Stomach (tissue), 19 donors: ENCODE measurements at places on chromosomes 2 and 18. TPM values are rescaled to one million over a fixed set of nuclear protein-coding genes. Genes with fewer than 3 reads are reported as not detected.

TUBA3E gene
- not detected for total RNA-seq

- DNase-seq, result no peak
Measured at GRCh38 chr2:45812011-45812500, 160.6 kb downstream of the PRKCE start.

DNA sequence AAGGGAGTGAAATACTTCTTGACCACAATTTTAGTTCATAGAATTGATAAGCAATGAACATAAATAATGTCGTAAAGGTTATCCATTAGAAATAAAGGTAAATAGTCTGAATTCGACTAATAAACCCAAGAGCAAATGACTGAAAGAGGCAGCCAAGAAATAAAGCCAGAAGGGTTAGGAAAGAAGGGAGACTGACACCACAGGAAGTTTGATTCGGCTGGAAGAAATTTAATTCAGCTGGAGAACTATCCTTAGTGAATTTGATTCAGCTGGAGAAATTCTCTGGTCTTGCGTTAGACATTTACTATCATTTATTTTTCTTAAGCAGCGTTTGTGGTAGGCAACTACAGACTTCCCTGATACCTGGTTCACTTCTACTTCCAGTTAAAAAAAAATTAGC lies 429.6 kb downstream of the PID1 start:
- DNase-seq, result no peak

GRCh38 chr2:240403396-240404104 lies 31.9 kb upstream of the GPC1 start:
- no peak for DNase-seq

DNA sequence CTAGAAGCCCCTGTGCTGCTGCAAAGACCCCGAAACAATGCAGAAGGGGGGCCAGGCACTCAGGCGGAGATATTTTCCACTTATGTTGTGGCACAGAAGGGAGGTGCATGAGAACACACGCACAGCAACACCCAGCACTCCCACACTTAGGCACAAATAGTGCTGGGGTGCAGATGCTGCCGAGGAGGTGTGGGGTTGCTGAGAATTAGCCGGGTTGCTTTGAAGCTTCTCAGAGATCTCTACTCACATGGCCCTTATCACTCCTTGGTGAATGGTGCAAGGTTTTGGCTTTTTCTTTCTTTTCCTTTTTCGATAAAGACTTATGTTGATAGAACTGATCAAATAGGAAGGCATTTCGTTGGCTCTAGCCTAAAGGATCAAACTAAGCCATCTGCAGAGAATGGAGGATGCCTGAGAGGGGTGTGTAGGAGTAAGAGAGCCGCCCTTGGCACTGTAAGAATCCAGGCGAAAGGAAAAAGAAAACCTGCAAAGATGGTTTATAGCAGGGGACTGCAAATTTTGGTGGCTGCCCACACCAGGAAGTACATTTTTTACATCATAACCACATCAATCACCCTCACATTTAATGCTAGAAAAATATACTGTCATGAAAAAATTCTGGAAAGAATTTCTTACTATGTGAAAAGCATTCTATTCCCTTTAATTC lies 27.9 kb upstream of the FHL2 start:
- no peak for DNase-seq

GRCh38 chr2:39954346-39954745 lies 175.3 kb upstream of the THUMPD2 start:
- DNase-seq, result no peak

SH3BP4 gene
- total RNA-seq, result 41.5 TPM

UGT1A8 gene
- 7.2 TPM for total RNA-seq

DNA sequence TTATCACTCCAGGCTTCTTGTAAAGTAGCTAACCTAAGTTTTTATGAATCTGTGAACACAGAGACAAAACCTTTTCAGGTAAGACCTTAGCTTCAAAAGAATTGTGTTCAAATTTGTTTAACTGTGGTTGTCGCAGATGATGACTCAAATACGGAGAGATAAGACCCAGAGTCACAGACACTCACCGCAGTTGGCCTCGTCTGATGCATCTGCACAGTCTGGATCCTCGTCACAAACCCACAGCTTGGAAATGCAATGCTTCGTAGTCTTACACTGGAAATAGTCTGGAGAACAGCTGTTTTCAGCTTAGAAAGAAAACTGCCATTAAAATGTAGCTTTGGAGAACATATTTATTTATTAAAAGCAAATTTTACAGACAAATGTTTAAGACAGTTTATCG lies 1662.1 kb upstream of the NXPH2 start:
- no peak for DNase-seq

GRCh38 chr2:10003206-10004125 lies 39.9 kb upstream of the KLF11 start:
- no peak for DNase-seq

GBX2 gene
- not detected for total RNA-seq

GRCh38 chr2:86068136-86068588 lies 37.5 kb downstream of the POLR1A start:
- no peak for DNase-seq

SPDYA gene
- total RNA-seq, result 7.1 TPM

- DNase-seq, result no peak
Measured at GRCh38 chr2:9760902-9761228, 82.4 kb upstream of the TAF1B start.

GRCh38 chr2:18467749-18468360 lies 92.6 kb downstream of the RDH14 start:
- DNase-seq, result no peak

GRCh38 chr2:144471305-144472045 lies 48.4 kb downstream of the ZEB2 start:
- DNase-seq, result no peak

IL1RL2 gene
- not detected for total RNA-seq

PMAIP1 gene
- not detected for total RNA-seq

PARD6G gene
- total RNA-seq, result 1.8 TPM

- DNase-seq, result no peak
Measured at GRCh38 chr18:44568986-44569385, 111.7 kb upstream of the SETBP1 start.

DNA sequence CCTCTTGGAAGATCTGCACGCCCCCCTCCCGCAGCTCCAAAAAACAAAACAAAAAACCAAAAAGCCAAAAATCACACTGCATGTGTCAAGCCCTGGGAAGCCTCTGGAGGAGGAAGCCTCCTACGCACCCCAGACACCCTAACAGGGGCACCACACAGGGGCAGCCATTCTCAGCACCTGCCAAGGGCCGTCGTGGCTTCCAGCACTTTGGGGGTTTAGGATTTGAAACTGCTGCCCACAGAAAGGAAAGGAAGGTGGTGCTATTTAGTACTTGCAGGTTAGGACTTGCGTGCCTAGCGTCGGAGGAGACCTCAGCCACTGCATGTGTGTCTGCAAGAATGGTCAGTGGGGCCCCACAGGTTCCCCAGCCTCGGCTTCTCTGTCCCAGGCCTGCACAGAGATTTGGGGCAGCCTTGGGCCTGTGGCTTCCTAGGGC lies 419 bp upstream of the GPR55 start:
- DNase-seq, result no peak

GRCh38 chr2:212421556-212422334 lies 116.9 kb downstream of the ERBB4 start:
- DNase-seq, result no peak

DNA sequence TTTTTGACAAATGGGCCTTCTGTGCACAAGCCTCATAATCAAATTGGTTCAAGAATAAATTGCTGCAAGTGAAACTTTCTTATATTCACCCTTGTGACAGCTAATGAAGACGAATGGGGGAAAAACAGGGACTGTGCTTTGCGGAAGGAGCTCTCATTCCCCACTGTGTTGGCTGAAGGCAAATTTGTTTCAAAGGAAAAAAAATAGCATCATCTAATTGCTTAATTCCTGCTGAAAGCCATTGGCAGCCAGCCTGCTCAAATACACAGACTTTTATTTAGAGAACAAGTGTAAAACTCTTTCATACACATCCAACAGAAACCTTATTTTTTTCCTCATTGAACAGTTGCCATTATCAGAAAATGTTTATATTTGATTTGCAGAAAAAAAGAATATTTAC lies 172.3 kb downstream of the ARL6IP6 start:
- DNase-seq, result no peak

GRCh38 chr18:79540161-79540903 lies 139.3 kb upstream of the CTDP1 start:
- peak; percentile 3 for DNase-seq

GRCh38 chr2:178258916-178259315 lies 64.6 kb downstream of the OSBPL6 start:
- no peak for DNase-seq

FBXO48 gene
- total RNA-seq, result 0.45 TPM

HJURP gene
- total RNA-seq, result 3.3 TPM

SERPINB4 gene
- not detected for total RNA-seq

DNA sequence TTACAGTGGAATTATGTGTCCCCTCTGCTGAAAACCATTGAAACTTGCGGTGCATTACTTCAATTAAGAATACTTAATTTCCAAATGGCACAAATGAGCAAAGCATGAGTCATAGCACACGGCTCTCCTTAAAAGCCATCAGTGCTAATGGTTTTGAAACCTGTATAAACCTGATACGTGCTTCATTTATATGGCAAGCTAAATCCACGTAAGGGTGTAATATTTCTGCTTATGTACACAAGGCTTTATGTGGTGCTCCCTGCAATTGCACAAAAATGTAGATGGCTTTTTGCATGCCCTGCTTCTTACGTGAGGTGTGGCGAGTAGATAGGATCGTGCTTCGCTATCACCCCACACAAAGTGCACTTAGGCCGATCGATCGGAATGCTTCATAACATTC lies 840.9 kb downstream of the GALR1 start:
- DNase-seq, result no peak

DNA sequence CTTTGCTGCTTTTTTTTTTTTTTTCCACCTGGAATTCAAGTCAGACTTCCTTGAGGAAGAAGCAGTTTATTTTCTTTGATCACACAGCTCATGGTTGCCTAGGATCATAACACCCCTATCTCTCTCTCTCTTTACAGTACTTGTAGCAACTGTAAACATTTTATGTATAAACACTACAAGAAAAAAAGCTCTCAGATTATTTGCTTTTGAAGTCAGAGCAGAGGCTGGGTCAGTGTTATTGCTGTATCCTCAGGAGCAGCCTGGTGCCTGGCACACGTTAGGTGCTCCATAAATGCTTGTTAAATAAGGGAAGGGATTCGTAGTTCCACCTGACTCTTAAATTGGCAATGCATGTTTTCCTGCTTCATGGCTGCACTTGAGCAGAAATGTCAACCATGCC lies 221.2 kb downstream of the TGIF1 start:
- DNase-seq, result peak; percentile 38

C2orf42 gene
- 15.8 TPM for total RNA-seq

EFEMP1 gene
- 34.9 TPM for total RNA-seq

GRCh38 chr2:112728378-112729175 lies 7.8 kb downstream of the NT5DC4 start:
- DNase-seq, result no peak

- DNase-seq, result no peak
Measured at GRCh38 chr2:121483846-121484245, 46.8 kb upstream of the RNU4ATAC start.

GRCh38 chr2:12970861-12971260 lies 254.1 kb downstream of the TRIB2 start:
- no peak for DNase-seq

DNA sequence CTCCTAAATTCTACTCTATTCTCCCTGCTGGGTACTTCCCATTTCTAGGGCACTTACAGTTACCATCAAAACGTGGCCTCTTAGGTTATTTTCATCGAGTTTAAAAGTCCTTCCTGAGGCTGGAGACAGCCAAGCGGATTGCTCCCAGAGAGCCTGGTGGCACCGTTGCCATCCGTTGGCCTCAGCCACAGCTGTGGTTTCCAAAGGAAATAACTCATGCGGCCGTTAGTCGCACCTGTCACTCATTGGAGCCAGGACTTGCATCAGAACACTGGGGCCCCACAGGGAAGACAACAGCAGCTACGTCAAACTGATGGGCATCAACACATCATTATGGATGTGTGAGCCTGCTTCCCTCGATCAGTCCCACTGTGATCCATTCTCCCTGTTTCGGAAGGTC lies 453.4 kb downstream of the BCL11A start:
- no peak for DNase-seq

GRCh38 chr2:218648088-218648786 lies 11.2 kb downstream of the ZNF142 start:
- DNase-seq, result peak; percentile 51

DNA sequence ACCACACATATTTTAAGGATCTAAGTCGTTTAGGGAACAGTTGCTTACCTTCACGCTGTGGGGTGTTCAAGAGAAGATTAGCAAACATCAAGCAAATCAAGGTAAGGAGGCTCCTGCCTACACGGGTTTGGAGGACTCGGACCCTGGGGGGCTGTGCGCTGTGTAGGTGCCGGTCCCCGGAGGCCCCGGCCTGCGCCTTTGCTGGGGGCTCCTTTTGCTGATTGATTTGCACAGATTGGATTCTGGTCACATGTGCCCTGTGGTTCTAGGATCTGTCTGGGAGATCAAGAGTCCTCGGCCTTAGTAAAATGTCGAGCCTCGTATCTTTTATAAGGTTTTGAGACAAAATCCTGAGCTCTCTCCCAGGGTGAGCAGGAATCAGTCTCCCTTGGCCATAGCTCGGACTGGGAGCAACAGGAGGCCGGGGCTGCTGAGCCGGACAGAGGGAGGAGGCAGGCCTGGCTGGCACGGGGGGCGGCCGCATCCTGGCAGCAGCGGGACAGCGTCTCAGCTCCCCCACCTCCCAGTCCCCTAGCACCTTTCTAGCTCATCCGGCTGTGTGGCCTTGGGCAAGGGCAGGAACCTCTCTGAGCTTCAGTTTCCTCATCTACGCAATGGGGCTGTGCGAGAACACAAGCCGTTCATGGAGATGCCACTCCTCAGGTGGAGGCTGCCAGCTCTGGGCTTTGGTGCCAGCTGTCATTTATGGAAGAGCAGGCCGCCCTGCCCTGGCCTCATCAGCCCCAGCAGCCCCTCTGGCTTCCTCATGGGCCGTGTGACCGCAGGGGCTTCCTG lies 147.2 kb downstream of the MBP start:
- no peak for DNase-seq

DNA sequence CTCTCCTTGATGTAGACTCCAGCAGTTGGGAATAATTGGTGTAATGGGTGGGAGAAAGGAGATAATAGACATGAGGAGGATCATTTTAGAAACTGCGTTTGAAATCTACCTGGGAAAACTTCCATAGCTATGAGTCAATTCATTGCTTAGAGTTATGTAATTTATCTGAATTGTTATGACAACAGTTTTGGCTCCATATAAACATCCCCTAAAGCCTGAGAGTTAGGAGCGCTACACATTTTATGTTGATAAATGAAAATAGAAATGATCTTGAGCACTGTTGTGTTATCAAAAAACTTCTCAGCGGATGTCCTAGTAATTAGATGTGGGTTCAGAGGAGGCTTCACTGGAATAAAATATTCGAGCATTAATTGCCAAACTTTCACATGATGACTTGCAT lies 573.4 kb downstream of the TSN start:
- no peak for DNase-seq

GRCh38 chr2:128375454-128375853 lies 56.8 kb upstream of the HS6ST1 start:
- DNase-seq, result no peak

DNA sequence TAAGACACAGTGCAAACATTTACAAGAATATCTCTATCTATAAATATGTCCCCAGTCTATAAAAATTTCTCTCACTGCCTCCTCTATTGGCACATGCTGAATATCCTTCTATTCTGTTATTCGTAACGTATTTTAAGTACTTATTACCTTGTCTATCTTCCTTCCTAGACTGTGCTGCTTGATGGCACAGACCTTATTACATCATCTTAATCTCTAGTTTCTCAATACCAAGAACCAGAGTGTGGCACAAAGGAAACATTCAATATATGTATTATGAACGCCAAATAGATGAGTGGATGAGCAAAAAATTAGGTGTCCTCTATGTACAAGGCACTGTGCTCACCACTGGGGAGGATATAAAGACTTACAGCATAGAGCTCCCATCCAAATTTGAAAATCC lies 282.8 kb downstream of the NBAS start:
- no peak for DNase-seq

- no peak for DNase-seq
Measured at GRCh38 chr2:172039011-172039704, 39.4 kb downstream of the METAP1D start.
